ENCODE measurements at places on chromosomes 12 and 14.
A peak's percentile ranks its signal among the peaks of the same experiment; 100 is the strongest.

GRCh38 chr14:97458661-97459579 lies 661.7 kb downstream of the VRK1 start:
- DNase-seq: peak; percentile 63

DNA sequence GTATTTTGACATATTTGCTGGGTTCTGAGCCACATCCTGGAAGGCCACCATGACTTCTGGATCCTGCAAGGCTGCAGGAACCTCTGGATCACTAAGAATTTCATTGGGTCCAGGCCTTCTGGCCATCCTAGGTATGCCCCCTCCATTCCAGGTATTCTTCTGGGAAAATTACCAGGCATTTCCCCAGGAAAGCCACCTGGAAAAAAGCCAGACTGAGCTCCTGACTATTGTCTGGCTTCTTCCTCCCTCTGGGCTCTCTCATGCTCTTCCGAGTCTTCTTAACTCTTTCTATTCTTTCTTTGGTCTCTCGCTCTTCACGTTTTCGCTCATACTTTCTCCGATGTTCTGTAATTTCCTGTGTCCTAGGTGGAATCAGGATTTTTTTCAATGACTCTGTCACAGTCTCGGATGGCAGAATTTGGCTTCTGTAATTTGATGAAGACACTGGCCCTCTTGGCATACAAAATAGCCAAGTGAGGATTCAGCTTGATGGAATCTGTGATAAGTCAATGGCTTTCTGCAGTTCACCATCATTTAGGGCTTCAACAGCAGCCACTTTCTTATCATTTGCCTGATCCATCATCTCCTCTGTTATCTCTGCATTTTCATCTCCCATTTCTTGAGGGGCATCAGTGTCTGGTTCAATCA lies 42.6 kb downstream of the ATP23 start:
- DNase-seq: no peak

GRCh38 chr12:128267131-128267622 lies at the start of gene TMEM132C:
TSS of gene TMEM132C (plus strand) at chr12:128267170. CDS start at chr12:128267403, 233 bp downstream.
- no peak for DNase-seq

- no peak for DNase-seq
Observed at GRCh38 chr12:63521706-63522105, 146.6 kb downstream of the DPY19L2 start.

GRCh38 chr12:7859552-7859951 lies 13.2 kb downstream of the SLC2A14 start:
- DNase-seq: no peak

GRCh38 chr12:54207539-54208294 lies 18.9 kb upstream of the SMUG1 start:
- peak; percentile 63 for DNase-seq

- no peak for DNase-seq
Observed at GRCh38 chr12:84701041-84701440, 211.6 kb downstream of the SLC6A15 start.

DNA sequence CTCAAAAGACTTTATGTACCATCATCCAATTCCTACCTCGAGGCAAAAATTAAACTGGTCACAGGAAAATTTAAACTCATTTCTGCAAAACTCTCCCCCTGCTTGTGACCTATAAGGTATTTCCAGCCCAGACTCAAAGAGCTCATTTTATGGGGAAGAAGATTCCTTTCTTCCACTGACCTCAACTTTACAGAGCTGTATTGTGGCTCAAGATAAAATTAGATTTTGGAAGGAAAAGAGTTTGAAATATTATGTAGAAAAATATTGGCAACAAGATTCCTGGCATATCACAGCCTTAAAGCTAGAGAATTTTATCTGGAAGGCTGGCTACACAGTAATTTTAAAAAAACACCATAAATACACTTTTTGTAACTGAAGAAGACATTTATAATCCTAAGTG lies 91.7 kb downstream of the STXBP6 start:
- no peak for DNase-seq

GRCh38 chr14:93005135-93005813 lies 82.3 kb downstream of the CHGA start:
- DNase-seq: no peak

GRCh38 chr14:79786522-79786921 lies 424.8 kb downstream of the DIO2 start:
- DNase-seq: no peak

- no peak for DNase-seq
Observed at GRCh38 chr12:8697120-8697475, 693 bp upstream of the RIMKLB start.

DNA sequence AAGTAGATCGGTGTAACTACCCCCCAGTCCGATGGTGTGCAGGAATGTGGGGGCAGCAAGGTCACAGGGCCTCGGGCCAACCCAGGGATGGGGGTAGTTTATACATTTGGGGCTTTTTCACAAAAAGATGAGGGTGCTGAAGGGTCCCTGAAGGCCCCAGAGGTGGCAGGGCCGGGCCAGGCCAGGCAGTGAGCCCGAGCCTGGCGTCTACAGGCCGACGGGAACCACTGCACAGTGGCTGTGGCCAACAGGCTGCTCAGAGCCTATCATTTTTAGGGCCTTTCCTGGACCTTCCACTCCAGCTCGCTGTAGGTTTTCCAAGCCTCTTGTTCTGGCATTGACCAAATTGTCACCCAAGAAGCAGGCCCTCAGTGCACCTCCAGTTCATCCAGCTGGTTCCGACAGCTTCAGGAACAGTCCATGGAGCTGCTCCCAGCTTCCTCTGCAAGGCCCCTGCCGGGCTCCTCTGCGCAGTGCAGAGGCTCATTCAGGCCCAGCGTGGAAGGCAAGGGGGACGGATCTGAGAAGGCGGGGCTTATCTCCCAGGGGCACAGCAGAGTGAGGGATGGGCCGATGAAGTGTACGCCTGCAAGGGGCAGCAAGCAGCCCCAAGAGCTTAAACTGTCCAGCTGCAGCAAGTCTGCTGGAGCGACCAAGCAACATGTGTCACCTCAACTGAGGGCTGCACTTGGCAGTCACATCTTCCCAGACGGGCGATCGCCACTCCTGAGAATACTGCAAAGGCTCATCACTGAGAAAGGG lies 13.9 kb downstream of the CDCA4 start:
- no peak for DNase-seq
